ENCODE measurements at places on chromosomes 11 and 22.

DNA sequence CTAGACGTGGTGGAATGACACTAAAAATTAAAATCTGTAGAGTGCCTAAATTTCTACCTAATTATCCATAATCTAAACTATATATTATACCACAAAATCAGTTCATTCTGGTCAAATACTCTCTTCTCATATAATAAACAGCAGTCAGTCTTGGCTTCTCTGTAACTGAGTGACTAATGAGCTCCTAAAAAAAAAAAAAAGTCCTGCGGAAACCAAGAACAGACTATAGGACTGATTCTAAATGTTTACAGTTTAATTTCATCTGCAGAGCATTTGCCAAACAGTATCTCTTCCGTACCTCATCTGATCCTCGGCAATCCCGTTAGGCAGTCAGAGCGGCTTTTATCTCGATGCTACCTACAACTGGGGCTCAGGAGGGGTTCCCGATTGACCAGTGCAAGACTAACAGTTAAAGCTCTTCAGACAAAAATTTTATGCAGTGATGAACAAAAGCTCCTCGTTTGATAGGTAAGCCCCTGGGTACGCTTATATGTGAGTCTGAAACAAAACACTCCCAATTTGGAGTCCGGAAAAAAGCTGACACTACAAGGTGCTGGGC lies 686 bp downstream of the KIF18A start:
- ATAC-seq: peak; percentile 28

DNA sequence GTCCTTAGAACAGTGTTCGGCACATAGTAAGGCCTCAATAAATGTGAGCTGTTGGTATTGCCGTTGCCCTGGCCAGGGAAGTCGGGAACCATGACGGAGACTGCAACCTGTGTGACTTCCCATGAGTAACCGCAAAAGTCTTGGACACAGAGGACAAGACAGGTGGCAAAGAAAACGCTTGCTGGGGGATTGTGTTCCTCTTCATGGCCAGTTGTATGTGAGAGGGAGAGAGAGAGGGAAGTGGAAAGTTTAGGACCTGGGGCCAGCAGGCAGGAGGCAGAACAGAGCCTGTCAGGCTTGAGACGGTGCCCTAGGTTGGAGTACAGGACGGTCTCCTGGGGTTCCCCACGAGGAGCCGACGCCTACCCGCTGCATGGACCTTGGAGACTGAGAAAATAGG lies 90.2 kb downstream of the CEP164 start:
- no peak for ATAC-seq

DNA sequence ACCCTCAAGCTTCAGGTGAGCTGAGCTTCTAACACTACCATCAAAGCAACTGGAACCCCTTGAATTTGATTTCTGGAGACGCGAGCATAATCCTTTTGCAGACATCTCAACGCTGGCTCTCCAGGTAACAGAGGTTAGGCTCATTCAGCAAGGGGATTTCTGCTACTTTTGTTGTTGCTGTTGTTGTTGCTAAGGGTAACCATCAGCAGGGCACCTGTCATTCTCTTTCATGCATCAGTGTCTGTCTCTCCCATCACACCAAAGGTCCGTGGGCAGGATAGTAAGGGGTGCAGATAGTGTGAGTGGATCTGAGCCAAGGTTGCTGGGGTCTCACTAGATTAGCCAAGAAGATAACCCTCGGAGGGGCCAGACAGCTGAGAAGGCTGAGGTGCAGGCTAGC lies 90.3 kb downstream of the TP53I11 start:
- ATAC-seq: no peak

- no peak for ATAC-seq
Observed at GRCh38 chr11:60310407-60310998, 16.6 kb upstream of the MS4A6E start.

- ATAC-seq: peak; percentile 35
Observed at GRCh38 chr11:122976734-122977469, 4.7 kb downstream of the BSX start.

DNA sequence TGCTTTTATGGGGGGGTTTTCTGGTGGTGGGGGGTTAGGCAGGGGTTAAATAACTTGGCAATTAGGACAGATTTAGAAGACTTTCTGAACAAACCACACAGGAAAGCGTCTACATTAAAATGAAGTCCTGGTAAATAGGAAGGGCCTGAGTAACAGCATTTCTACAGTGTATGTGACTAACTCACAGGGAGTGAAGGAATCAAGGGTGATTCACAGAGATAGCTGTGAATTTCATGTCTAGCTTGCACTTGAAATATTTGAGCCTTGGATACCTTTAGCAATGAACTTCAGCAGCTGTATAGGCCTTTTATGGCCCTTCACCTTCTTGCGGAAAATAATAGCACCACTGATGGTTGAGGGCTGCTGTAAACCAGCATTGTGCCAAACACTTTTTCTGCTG lies 26.1 kb upstream of the LDHA start:
- ATAC-seq: peak; percentile 58

GRCh38 chr11:65128182-65129145 lies 5.9 kb downstream of the SYVN1 start:
- ATAC-seq: no peak

DNA sequence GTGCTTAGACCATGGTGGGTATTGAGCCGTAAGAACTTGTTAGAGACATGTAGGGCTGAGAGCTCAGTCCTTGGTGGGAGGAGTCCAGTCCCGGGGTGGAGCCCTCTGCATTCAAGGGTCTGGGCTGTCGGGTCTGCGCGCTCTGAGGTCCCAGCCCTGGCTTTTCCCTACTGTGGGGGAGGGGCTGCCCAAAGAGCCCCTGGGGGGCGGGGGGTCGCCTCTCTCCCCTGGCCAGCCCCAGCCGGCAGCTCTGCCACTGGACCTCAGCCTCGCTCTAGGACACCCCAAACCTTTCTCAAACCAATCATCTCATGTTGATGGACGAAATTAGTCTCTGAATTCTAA lies 1006.4 kb downstream of the BRD1 start:
- ATAC-seq: no peak

DNA sequence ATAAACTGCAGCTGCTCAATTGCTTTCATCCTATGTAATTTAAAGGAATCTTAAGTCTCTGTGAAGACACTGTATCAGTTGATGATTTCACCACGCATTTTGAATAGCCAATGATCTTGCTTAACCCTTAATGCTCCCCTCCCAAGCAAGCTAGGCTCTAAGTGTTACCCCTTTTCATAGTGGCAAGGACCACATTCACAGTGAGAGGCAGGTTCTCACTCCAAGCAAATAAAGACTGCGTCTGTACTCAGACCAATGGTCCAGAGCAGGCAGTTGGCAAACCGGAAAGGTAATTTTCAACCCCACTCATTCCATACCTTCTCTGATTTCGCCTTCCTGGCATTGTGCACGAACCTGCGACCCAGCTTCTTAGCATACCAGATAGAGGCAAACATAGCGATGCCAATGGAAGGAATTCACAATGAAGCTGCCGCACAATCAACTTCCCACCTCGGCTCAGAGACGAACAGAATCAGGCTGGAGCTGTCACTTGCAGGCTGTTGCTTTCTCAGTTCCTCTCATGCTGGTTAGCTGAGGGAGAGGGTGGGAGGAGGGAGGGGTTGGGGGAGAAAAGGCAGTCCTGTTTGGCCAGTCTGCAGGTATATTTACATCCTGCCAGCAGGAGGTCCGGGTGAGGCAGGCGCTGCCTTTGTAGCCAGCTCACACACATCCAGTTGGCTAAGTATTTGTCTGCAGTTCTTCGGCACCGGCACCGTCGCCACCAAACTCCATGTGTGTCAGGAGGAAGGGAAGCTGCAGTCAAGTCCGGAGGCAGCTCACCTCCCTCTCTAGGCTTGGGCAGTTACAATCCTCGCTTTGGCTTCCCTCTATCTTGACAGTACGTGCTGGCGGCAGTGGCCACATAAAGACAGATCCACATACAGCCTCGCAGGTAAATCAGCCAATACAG lies 1151.2 kb upstream of the CCDC90B start:
- no peak for ATAC-seq

GRCh38 chr11:78465169-78465942 lies 47.7 kb upstream of the GAB2 start:
- no peak for ATAC-seq

DNA sequence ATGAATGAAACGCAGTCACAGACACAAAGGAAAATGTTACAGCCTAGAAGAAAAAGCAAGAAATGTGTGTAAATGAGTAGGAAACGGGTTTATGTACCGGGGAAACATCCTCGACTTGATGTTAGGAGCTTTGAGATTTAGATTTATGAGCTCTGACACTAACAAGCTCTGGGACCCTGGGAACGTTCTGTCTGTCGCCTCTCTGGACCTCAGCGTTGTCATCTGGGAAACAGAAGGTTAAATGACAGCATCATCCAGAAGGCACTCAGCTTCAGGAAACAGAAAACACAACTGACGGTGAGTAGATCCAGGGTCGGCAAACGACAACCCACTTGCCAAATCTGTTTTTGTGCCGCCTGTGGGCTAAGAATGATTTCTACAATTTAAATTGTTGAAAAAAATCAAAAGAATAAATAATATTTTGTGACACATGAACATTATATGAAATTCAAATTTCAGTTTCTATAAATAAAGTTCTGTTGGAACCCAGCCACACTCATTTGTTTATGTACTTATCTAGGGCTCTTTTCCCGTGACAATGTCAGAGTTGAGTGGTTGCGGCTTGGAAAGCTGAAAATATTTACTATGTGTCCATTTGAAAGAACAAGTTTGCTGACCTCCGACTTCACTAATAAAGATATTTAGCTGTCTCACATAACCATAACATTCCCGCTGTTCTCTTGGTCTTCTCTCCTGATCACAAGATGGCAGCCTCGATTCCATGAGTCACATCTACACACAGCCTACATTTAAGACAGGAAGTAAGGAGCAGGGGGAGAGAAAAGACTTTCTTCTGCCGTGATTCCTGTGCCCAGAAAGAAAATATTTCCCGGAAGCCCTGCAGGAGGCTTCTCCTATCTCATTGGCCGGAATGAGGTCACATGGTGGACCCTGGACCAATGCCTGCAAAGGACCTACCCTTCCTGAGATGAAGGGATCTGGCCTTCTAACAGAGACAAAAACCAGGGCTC lies 47.1 kb upstream of the SYT13 start:
- 0 out of 3 replicates have a peak, but pooled peaks have one; percentile 36 for ATAC-seq

DNA sequence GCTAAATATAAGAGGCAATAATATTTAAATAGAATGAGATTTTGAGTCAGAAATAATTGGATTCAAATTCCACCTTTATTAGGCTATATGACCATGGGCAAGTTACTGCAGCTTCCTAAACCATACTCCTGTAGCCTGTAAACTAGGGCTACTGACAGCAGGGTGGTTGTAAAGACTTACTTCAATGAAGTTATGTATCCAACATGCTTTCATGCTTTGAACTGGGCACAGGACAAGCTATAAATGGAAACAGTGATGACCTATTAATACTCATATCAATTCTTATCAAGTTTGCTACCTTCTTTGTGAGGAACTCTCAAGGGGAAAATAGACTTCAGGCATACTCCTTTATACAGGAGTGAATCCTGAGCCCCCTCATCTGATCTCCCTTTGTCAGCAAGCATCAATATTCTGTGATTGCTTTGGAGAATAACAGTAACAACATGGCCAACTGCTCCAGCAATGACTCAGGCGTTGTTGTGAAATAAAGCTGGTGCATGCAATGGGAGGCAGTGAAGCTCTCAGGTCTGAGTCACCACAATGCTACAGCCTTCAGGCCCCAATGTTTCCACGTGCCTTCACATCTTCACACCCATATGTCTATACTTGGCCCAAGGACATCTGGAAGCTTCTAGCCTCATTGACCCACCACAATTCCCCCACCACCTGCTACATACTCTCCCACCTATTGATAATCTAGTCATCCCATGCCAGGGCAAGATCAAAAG lies 102.5 kb downstream of the KCNA4 start:
- no peak for ATAC-seq

DNA sequence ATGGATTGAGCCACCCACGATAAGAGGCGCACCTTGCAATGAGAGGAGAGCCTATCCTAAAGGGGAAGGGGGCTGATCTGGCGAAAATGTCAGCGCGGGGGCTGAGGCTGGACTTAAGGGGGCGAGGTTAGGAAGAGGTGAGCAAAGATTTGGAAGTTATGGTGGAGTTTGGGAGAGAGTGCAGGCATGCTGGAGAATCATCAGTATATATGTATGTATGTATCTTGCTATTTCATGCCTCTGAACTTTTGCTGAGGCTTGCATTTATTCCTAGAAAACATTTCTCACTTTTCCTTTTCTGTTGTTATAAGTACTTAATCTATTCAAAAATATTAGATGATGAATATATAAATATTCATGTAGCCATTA lies 17.2 kb upstream of the THRSP start:
- peak; percentile 55 for ATAC-seq

Measured in SK-N-SH treated with all-trans-retinoic acid at 6 μM for 48 hours (cell line).